ENCODE measurements at places on chromosomes 6 and 20. TPM values are rescaled to one million over a fixed set of nuclear protein-coding genes. Genes with fewer than 3 reads are reported as not detected.
A peak's percentile ranks its signal among the peaks of the same experiment; 100 is the strongest.

ADA gene
- 6.3 TPM for total RNA-seq

CHRNA4 gene
- total RNA-seq, result not detected

FNDC1 gene
- under 0.01 TPM for total RNA-seq

RAET1L gene
- 0.36 TPM for total RNA-seq

C6orf52 gene
- 2.7 TPM for total RNA-seq

POU3F2 gene
- 0.63 TPM for total RNA-seq

- DNase-seq, result peak; percentile 77
Observed at GRCh38 chr6:21263531-21264287, 329.8 kb upstream of the SOX4 start.

DNA sequence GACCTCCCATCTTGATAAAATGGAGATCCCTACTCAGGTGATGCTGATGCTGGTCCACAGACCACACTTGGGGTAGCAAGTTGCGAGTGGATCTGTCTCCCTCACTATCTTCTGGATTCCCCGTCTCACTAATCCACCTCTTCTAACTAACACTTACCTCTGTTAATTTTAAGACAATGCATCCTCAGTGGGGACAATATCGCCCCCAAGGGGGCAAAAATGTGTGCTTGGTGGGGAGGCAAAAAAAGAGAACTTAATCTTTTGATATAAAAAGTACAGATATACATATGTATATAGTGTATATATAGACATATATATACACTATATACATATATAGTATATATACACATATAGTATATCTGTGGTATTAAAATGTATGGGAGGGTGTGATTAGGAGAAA lies 4.3 kb downstream of the LRFN2 start:
- DNase-seq, result no peak

DNA sequence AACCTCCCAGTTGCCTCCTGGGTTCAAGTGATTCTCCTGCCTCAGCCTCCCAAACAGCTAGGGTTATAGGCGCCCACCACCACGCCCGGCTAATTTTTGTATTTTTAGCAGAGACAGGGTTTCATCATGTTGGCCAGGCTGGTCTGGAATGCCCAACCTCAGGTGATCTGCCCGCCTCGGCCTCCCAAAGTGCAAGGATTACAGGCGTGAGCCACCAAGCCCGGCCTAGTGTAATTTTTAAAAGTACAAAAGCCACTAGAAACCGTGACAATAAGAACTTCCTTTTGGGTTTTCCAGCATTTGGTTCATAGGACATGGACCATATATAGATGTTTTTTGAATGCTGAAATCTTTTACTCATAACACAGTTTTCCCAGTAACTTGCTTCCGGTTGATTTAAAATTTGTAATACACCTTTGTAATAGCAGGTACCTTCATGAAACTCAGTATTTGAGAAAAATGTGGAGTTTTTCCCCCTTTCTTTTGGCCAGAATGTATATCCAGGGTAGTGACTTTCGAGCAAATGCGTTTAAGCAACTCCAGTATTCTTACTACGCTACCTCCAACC lies 467 bp downstream of the PXT1 start:
- no peak for DNase-seq

GRCh38 chr6:149489967-149490366 lies 5.2 kb upstream of the ZC3H12D start:
- no peak for DNase-seq

DNA sequence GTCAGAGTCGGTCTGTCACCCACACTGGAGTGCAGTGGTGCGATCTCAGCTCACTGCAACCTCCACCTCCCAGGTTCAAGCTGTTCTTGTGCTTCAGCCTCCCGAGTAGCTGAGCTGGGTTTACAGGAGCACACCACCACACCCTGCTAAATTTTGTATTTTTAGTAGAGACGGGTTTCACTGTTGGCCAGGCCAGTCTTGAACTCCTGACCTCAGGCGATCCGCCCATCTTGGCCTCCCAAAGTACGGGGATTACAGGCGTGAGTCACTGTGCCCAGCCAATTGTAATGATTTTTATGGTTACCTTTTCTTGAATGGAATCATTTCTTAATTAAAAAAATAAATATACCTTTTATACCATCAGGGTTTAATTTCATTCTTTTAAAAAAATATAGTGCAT lies 105.7 kb downstream of the MTHFD1L start:
- no peak for DNase-seq

- DNase-seq, result no peak
Observed at GRCh38 chr20:13567663-13568062, 71.1 kb downstream of the TASP1 start.

GRCh38 chr6:9938801-9939200 lies 476.1 kb downstream of the TFAP2A start:
- no peak for DNase-seq

DNA sequence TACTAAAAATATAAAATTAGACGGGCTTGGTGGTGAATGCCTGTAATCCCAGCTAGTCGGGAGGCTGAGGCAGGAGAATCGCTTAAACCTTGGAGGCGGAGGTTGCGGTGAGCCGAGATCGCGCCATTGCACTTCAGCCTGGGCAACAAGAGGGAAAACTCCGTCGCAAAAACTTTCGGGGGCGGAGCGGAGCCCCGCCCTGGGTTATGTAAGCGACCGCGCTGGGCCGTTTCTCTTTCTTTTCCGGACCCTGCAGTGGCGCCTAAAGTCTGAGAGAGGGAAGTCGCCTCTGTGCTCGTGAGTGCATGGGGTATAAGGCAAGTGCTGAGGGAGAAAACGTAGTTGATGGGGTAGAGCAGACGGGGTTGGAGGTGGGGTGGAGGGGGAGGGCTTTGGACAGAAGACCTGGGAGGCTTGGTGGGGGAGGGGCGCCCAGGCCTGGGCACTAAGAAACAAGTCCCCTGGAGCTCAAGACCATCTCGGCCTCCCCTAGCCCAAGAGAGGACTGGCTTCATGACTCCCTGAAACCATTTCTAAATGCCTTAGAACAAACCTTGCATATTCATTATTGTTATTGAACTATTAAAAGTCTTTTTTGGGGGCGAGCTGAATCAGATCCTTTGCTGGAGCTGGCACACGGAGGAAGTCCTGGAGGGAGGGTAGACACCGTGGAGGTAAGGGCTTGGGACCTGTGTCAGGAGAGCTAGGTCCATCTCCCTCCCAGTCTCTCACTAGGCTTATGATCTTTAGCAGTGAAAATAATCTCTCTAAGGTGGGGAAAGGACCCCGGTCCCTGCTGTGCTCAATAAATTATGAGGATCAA lies 2.7 kb upstream of the MICA start:
- peak; percentile 75 for DNase-seq

GRCh38 chr6:151641028-151641427 lies 147.2 kb downstream of the CCDC170 start:
- DNase-seq, result no peak

DNA sequence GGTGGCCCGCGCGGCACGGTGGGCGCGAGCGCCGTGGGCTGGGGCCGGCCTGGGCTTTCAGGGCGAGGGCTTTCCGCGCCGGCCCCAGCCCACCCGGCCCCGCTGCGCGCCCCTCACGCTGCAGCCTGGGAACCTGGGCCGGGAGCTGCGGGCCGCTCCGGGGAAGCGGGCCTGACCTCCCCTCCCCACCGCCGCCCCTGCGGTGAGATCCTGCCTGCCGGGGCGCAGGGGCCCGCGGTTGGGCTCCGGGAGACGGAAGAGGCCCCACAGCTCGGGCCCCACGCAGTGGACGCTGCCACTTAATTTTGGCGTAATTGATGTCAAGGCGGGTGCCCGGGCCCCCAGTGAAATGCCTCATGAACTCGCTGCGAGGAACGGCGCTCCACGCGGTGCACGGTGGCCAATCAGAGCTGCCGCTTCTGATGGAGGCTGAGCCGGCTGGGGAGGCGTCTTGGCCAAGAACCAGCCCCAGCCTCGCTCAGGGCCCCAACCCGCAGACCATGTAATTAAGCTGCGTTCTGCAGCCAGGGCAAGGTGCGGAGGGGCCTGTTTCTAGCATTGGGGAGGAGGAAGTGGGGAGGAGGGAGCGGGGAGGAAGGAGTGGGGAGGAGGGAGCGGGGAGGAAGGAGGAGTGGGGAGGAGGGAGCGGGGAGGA lies 96.1 kb upstream of the BHLHE23 start:
- peak; percentile 68 for DNase-seq

- DNase-seq, result peak; percentile 50
Observed at GRCh38 chr6:19415605-19416326, 421.4 kb upstream of the ID4 start.

DNA sequence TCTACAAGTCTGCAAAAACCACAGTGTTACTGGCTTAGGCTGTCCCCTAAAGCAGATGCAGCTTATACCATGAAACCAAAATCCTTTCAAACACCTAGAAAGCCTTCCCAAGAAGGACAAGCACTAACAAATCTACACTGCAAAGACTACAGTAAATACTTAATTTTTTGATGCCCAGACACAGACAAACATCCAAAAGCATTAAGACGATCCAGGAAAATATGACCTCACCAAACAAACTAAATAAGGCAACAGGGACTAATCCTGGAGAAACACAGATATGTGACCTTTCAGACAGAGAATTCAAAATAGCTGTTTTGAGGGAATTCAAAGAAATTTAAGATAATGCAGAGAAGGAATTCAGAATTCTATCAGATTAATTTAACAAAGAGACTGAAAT lies 423.5 kb downstream of the COL12A1 start:
- DNase-seq, result no peak

- peak; percentile 95 for DNase-seq
Observed at GRCh38 chr6:30154709-30155519, 6.1 kb downstream of the TRIM10 start.

DNA sequence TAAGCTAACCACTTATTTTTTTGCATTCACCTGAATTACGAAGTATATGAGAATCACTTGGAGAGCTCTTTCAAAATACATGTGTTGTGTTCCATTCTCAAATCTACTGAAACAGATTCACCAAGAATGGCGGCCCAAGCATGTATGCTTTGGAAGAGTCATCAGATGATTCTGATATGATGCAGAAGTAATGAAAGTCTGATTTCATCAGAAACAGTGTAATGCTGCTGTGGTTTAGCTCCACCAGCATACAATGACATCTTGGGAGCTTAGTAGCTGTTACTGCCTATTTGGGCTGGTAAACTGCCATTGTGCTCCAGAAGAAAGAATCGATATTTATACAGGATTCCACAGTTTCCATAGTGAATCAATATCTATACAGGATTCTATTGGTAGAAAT lies 52.9 kb downstream of the UBR2 start:
- no peak for DNase-seq

DNA sequence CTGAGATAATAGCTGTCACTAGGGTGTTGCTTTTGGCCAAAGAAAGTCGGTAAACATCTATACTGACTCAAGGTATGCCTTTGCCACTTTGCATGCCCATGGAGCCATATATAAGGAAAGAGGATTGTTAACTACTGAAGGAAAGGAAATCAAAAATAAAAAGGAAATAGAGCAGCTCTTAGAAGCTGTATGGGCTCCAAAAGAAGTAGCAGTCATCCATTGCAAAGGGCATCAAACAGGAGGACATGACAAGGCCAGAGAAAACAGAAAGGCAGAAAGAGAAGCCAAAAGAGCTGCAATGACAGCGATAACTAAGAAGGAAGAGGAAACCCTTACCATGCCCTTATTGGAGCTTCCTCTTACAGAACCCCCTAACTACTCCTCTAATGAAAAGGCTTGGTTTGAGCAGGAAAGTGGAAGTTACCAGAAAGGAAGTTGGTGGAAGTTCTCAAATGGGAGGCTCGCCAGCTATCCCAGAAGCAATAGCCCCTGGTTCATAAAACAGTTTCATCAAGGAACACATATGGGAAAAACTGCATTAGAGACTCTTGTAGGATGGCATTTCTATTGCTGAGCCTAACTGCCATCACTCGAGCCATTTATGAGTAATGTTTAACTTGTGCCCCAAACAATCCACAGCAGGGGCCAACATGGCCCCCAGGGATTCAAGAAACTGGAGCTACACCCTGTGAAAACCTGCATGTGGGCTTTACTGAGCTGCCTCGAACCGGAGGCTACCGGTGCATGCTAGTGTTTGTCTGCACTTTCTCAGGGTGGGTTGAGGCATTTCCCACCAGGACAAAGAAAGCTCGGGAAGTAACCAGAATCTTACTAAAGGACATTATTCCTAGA lies 7.0 kb downstream of the IL22RA2 start:
- DNase-seq, result no peak

DNA sequence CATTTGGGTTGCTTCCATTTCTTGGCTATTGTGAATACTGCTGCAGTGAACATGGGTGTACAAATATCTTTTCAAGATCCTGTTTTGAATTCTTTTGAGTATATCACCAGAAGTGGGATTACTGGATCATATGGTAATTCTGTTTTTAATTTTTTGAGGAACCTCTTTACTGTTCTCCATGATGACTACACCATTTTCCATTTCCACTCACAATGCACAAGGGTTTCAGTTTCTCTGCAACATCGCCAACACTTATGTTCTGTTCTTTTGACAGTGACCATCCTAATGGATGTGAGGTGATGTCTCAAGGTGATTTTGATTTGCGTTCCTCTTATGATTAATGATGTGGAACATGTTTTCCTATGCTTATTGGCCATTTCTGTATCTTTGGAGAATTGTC lies 214.4 kb upstream of the ZFP64 start:
- DNase-seq, result no peak

GRCh38 chr6:158149641-158150040 lies 18.4 kb downstream of the SERAC1 start:
- DNase-seq, result peak; percentile 78

- no peak for DNase-seq
Observed at GRCh38 chr6:130314271-130314670, 51.5 kb upstream of the TMEM200A start.

GRCh38 chr20:48015141-48015910 lies 230.0 kb upstream of the SULF2 start:
- peak; percentile 21 for DNase-seq

All from Daoy (cell line).